ENCODE measurements at places on chromosomes 13 and 19. TPM values are rescaled to one million over a fixed set of nuclear protein-coding genes. Genes with fewer than 3 reads are reported as not detected.

Gene CYP2A6
- total RNA-seq: not detected

Gene PRODH2
- not detected for total RNA-seq

Gene ZNF540
- total RNA-seq: 2.5 TPM

- DNase-seq: no peak
Observed at GRCh38 chr13:40626561-40626960, 39.9 kb downstream of the FOXO1 start.

GRCh38 chr19:12665281-12665573, 1.3 kb downstream of the MAN2B1 start:
- peak; percentile 51 for DNase-seq

- DNase-seq: no peak
Observed at GRCh38 chr13:37049810-37050209, 9.7 kb downstream of the SUPT20H start.

GRCh38 chr19:49676136-49676783, 811 bp upstream of the PRMT1 start:
- DNase-seq: no peak

DNA sequence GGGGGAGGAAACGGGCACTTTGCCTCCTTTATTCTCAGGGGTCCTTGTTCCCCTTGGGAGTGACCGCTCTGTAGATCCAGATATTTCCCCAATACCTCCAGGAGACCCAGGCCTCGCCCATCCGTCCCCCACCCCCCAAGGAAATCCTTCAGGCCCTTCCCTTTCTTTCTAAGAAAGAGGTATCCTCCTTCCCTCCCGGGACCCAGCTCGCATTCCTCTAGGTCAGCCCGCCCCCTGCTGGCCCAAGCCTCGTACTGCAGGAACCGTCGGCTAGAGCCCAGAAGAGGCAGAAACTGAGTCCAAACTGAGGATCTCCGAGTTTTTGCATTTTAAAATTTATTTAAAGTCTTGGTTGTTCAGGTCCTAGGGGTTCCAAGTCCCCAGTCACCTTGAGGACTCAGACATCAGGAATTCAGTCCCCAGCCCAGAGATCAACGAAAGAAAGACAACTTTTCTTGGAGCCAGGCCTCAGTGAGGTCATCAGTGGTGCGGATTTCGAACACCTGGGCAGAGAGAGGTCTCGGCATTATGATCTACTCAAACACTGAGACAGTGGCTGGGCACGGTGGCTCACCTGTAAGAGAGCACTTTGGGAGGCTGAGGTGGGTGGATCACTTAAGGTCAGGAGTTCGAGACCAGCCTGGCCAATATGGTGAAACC, 7.5 kb upstream of the LRFN1 start:
- no peak for DNase-seq

DNA sequence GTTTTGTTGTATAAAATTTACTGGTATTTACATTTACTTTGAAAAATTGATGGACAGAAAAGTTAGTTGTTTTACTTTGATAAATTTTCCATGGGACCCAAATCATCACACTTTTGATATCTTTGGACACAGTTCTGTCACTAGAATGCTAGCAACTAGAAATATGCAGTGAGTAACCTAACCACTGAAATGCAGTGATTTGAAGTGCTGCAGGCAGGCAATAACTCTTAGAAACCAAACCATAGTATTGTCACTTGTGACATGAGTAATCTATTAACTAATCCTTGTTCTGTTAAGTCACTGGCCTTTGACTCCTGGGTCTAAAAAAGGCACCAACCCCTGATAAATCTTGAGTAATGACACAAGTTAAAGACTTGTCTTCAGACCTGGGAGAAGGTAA, 620.0 kb upstream of the ATXN8OS start:
- DNase-seq: no peak

- DNase-seq: no peak
Observed at GRCh38 chr13:71274923-71275608, 591.9 kb downstream of the DACH1 start.

- DNase-seq: no peak
Observed at GRCh38 chr19:38836983-38837626, 5.5 kb upstream of the ECH1 start.

GRCh38 chr19:29170554-29170953, 42.4 kb downstream of the UQCRFS1 start:
- DNase-seq: no peak

All from esophagus squamous epithelium (tissue), 5 donors.